ENCODE measurements at places on chromosomes 12 and 14.

DNA sequence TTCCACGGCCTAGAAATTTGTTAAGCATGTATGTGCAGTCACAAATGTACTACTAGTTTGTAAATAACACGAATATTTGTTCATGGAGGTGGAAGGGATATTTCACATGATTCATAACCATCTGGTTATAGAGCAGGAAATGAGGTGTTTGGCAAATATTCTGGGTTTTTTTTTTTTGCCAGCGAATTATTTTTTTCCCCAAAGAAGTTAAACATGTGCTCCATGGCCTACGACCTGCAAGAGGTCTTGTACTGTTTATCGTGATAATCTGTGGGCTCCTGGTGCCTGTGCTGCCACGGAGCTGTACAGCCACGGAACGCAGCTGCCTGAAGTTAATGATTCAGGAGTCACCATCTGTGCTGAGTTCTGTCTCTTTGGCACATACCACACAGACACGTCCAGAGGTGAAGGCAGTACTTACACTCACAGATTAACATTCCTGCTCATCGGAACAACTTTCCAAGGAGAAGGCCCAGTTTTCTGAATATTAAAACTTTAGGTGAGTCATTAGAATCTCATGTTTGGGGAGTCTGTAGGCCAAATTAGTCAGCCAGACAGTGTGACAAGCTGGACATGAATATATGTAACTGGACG lies 156.3 kb downstream of the TMX1 start:
- DNase-seq: peak; percentile 40

DNA sequence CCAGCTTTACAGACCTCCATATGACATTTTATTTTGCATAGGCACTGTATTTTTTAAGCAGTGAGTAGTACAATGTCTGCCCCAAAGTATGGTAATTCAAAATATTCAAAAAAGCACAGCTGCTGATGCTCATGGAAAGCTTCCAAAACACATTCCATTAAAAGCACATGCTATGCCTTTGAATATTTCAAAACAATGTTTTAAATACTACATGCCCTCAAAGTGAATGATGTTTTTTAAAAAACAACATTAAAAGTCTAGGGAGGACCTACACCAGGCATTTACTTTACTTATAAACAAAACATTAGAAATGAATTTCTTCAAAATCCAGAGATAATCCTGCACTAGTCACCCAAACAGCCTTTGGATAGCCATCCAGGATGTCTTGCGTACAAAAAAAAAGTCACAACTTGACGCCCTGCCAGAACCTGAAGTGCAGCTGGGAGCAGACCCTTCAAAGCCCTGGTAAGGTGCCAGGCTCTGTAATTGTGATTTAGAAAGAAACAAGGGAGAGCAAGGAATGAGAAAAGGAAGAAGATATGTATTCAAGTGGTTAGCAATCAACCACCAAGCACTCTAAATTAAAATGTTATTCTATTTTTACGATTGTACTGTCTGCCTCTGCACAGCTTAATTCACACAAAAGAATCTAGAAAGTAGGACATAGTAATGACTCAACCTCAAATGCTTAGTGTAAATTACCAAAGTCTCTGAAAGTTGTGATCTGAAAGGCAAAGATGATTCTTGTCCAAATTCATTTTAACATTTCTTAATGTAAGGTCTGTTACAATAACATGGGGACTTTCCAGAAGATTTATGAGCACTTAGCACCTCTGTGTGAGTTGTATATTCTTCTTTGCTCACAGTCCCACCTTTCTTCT lies 31.9 kb downstream of the CEP83 start:
- no peak for DNase-seq

GRCh38 chr12:25681580-25681979 lies 128.5 kb upstream of the LMNTD1 start:
- no peak for DNase-seq

- DNase-seq: no peak
These were observed 28.2 kb downstream of the SOX5 start for GRCh38 chr12:23921099-23921856.

- DNase-seq: no peak
These were observed 1.5 kb upstream of the GALNT6 start for GRCh38 chr12:51392556-51393237.

DNA sequence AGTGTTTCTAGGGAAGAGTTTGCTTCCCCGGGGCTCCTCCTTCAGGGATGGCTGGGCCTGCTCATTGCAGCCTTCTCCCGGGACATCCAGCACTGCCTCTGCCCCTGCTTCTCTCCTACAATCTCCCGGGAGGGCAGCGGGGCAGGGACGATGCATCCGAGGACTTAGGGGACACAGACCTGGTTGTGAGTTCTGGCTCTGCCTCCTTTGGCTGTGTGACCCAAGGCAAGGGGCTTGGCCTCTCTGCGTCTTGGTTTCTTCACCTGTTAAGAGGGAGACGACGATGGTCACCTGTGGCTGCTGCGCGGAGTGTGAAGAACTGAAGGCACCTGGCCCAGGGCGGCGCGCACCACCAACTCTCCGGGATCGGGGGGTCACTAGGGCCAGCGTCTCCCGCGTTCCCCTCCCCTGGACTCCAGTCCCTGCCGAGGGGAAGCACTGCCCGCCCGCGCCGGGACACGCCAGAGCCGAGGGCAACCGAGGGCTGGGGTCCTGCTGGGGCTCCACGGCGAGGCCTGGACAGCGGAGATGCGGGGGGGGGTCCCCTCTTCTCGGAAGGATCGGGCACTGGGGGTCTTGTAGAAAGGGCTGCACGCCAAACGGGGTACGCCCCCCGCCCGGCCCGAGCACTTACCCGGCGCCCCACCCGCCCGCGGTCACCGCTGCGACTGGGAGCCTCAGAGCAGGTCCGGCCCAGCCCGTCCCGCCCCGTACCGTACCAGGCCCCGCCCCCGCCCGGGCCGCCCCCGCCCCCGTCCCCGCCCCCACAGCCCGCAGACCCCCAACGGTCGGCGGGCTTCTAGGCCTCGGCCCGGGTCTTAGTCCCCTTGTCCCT lies at the start of gene HVCN1:
HVCN1 (minus strand) TSS at position 670 of the 835 bp plus-strand sequence. CDS start 5,870 bp downstream, outside the sequence.
- DNase-seq: no peak

DNA sequence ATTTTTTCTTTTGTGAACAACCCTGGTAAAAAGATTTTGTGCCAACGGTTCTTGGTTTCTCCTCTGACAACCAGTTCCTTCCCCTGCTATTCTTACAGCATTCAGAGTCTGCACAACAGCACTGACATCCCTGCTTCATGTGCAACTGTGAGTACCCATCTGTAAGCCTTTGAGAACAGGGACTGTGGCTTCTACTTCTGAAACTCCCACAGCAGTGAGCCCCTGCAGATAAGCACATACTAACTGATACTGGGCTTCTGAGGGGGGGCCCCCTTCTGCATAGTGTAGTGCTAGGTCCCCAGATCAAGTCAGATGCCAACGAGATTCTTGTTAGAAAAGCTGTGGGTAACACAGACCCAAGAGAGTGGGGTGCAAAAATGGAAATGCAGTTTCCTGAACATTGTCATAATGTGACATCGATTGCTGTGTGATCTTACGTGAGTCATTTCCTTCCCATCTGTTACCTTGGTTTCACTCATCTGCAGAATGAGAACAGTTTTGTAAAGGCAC lies 11.1 kb upstream of the NINJ2 start:
- DNase-seq: no peak

DNA sequence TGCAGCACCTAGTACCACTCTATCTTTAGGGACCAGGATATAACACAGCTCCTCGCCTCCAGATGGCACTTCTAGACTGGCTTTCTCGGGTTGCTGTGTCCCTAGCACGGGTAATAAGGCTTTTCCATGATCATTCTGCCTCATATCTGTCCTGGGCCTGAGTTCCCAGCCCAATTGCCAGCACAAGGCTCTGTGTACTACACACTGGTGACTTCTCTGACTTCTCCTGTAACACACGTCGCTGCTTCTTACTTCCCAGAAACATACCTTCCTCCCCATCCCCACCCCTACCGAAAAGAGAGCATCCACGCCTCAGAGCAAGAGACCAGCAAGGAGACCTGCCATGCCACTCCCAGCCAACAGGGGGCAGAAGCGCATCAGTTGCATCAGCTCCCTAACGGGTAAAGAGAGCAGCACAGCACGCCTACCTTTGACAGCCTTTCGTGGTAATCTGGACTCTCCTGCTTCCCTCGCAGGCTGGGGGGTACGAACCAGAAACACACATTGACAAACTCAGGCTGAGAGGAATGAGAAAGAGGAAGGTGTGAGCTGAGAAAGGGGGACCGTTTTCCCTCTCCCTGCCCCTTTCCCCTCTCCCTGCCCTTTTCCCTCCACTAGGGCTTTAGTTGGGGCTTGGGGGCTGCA lies 21.2 kb upstream of the ZNF740 start:
- peak; percentile 96 for DNase-seq

DNA sequence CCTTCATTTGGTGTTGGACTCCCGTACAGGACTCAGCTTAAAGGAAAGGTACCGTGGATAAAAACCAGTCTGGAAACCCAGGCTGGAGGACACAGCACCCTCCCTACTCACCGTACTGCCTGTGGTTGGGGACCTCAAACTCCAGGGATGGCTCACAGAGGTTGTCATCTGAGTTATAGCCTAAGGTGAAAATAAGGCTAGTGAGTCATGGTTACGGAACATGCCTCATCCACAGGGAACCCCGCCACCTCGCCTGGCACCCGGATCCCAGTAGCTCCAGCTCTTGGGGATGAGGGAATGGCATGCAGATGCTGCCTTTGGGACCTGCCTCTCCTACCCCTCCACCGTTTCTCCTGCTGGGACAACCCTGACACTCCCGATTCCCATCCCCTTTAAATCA lies 36.8 kb upstream of the GPR68 start:
- no peak for DNase-seq

DNA sequence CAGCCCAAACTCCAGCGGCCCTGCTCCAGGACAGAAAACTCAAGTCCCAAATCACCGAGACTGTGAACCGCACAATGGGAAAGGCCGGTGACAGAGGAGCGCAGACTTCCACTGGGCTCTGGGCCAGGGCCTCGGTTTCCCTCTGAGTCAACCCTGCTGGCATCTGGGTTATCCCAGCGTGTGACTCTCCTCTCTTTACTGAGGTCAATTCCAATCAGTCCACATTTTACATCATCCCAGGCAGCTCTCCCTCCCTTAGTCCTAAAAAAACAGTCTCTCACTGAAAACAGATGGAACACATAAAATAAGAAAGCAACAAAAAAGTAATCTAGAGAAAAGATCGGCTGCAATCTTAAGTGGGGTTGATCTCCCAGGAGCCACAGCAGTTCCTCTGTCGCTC lies 36.9 kb downstream of the ITPK1 start:
- DNase-seq: no peak

DNA sequence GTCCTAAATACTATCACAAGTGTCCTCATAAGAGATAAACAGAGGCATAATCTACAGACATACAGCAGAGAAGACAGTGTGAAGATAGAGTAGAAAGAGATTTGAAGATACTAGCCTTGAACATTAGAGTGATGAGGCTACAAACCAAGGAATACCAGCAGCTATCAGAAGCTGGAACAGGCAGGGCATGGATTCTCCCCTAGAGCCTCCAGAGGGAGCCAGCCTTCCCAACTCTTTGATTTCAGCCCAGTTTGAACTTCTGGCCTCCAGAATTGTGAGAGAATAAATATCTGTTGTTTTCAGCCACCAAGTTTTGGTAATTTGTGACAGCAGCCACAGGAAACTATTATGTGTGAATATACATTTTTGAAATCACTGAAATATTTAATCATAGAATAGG lies 47.2 kb downstream of the CCDC91 start:
- DNase-seq: peak; percentile 10

GRCh38 chr14:96094211-96094610 lies 55.0 kb downstream of the C14orf132 start:
- no peak for DNase-seq

DNA sequence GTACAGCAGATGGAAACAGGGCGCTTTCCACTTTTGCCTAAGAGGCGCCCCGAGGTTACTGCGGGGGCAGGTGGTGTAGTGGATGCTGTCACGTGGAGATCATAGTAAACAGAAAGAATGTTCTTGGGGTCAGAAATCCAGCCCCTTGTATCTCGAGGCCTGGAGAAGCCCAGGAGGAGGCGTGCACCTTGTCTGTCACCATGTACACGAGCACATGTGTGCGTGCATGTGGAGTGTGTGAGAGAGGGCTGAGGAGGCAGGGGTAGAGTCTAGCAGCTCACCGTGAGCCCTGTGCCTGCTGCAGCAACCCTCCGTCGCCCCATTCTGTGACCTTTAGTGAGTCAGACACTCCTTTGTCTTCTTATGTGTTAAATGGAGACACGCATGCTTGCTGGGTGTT lies 59.0 kb downstream of the CACNA1C start:
- DNase-seq: no peak

- DNase-seq: no peak
These were observed 14.2 kb downstream of the DLK1 start for GRCh38 chr14:100740929-100741328.

- DNase-seq: no peak
These were observed 4.3 kb downstream of the RACGAP1 start for GRCh38 chr12:50021031-50021430.

DNA sequence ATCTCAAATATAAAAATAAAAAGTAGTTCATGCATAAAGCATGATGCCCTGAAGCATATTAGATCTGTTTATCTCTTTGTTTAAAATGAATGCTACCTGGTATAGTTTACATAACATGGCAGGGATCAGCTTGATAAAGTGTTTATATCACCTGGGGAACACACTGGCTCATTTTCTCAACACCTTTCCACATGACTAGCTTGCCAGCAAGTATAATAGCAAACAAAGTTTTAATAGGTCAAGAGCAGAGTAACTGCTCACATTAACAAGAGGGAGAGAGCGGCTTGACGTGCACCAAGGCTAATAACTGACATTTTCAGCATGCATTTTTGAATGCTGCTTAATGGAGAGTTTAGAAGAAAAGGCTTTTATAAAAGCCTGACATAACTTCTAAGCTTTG lies 246.4 kb downstream of the EGLN3 start:
- no peak for DNase-seq

DNA sequence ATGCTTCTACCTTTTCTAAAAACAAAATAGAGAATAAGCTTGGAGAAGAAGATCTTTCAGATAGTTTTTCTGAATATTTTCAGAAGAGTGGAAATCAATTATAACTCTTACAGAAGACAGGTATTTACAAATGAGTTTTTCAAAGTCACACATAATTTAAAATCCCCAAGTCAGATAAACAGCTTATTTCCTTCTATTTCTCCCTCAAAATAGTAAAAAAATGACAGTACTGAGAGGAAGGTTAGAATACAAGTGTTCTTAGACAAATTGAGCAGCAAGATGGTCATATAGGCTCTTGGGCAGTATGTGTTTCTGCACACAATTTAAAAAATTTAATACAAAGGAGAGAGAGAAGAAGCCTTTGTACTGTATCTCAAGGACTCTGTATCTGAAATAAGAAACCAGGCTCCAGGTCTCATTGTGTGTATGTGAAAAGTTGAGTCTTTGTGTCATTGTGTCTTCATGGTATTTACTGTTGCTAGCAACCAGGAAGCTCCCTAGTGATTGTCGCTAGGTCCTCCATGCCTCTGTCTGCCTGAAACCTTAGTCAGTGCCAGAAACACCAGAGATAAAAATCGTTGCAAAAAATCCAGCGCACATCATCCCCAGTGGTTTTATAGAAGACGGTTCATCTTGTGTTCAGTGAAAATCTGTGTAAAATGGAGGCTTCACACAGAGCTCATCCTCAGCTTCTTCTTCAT lies 12.9 kb upstream of the TUBA1A start:
- peak; percentile 82 for DNase-seq

DNA sequence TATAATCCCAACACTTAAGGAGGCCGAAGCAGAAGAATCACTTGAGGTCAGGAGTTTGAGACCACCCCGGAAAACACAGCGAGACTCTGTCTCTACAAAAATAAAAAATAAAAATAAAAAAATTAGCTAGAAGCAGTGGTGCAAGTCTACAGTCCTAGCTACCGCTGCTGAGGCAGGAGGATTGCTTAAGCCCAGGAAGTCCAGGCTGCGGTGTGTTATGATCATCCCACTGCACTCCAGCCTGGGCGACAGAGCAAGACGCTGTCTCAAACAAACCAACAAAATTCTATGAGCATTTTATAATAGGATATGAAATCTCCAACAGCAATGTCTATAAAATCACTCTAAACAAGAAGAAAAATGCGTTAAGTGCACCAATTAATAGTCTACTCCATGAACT lies 75.3 kb downstream of the PPP1R12A start:
- DNase-seq: no peak
